ENCODE measurements at places on chromosomes 7 and 10.

DNA sequence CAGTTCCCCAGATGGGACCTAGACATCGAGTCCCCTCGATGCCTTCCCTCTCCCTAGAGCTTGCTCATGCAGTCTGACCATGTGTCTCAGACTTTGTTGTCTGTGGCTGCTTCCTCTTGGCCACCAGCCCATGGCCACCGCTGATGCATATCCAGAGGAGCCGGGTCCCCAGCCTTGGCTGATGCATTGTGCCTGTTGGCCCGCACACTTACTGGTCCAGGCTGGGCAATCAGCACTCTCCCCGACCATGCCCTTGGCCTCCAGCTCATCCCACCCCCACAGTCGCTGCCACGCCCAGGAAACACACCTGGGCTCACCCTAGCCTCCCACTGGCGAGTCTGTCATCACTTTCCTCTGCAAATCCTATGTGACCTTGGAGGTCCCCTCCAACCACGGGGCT, 10.1 kb downstream of the NPC1L1 start:
- no peak for DNase-seq

GRCh38 chr10:22436526-22436892, 91.2 kb downstream of the SPAG6 start:
- DNase-seq: no peak

DNA sequence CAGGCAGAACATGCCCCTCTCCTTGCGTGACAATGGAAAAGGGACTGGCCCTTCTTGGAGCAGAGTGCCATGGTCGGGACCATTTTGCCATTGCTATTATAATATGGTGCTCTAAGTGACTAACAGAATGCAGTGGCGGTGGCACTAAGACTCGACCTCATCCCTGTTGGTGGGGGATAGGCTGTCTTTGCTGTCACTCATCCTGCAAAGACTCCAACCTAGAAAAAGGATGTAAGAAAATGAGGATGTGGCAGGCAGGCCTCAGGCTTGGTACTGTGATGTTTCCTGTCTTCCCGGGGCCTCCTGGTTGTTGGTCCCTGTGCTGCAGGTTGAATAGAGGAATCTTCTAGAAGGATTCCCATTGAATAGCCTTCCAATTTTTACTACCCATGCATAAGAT, 18.6 kb downstream of the BLNK start:
- no peak for DNase-seq

DNA sequence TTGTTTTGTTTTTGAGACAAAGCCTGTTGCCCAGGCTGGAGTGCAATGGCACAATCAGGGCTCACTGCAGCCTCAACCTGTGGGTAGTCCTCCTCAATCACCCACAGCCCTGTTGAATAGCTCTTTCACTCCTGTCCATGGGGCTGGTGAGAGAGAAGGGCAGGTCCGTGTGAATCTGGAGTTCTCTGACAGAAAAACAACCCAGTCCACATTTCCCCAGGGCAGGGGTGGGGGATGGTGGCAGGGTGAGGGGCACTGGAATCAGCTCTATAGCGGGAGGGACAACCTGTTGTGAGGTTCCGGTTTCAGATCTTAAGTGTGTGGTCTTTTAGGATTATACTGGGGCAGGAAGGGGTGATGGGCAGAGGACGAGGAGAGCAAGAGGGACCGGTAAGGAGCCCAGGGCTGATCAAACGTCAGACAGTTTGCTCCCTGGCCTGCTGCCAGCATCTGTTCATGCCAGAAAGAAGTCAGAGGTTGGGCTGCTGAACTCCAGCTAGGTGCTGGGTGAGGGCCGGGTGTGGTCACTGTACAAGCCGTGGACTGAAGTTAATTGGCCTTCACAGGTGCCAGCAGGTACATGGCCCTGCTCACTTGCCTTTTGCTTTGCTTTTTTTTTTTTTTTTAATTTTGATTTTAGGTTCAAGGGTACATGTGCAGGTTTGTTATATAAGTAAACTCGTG, 33.2 kb upstream of the MKRN1 start:
- no peak for DNase-seq

DNA sequence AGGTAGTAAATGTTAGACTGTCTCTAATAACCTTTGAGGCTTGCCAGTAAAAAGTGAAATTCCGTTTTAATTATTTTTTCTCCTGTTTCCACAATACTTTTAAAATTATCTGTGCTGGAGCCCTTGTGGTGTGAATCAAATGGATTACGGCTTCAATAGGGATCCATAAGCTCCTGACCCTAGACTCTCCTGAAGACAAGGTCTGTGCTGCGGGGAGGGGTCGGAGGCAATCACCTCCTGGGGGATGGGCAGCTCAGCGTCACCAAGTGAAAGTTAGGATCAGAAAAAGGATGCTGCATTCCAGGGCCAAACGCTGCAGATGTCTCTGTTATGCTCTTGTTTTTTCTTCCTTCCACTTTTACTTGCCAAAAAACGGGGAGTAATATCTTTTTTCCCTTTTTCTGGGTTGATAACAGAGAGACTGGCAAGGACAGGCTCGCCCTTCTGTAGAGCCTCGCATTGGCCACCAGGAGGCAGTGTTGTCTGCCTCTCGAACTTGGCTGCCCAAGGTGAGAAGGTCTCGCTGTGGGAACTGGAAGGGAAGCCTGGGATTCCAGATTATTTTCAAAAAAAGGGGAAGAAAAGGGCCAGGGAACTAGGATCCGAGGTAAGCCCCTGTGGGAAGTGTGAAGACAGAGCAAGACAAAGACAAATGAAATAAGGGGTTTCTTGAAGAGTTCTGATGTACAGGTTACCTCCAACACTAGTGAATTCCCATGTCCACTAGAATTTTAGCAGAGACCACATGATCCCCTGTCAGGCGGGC, 621.9 kb downstream of the ACTR3B start:
- no peak for DNase-seq

GRCh38 chr7:46569133-46569465, 648.0 kb upstream of the IGFBP3 start:
- DNase-seq: no peak

DNA sequence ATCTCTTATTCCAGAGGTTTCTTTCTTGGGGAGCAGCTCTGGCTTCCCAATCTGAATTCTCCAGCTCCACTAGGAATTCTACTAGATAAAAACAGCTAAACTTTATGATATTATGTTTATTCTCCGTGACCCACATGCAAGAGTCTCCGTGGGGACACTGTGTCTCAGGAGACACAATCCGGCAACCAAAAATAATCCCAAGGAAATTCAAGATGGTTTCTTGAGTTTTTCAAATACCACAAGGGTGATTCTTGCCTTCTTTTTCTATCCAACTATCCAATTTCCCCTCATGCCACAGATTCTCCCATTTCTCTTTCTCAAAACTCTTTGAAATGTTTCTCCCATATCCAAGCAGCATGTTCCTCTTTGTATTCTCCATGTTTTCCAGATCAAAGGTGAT, 103.1 kb downstream of the FAS start:
- no peak for DNase-seq

All from HFF-Myc (cell line).